Melanocyte of skin (primary cell): ENCODE measurements at places on chromosomes 6 and 20. TPM values are rescaled to one million over a fixed set of nuclear protein-coding genes. Genes with fewer than 3 reads are reported as not detected.

Gene PDYN
- not detected in 2 replicates for total RNA-seq

Gene PNPLA1
- not detected in 2 replicates for total RNA-seq

Gene CLPSL2
- not detected in 2 replicates for total RNA-seq

Gene C6orf132
- total RNA-seq, result not detected in 2 replicates

Gene PPARD
- 8.3 and 8.7 TPM in 2 replicates for total RNA-seq

Gene MAP3K4
- 7.6 and 12.0 TPM in 2 replicates for total RNA-seq

Gene NRN1
- total RNA-seq, result 1.8 TPM in 1 of 2 replicates, not detected in the other

Gene GGTLC1
- not detected in 2 replicates for total RNA-seq

Gene REM1
- not detected in 2 replicates for total RNA-seq

Gene VGLL2
- not detected in 2 replicates for total RNA-seq

Gene NSFL1C
- 23.3 and 26.5 TPM in 2 replicates for total RNA-seq

Gene SLC35D3
- not detected in 2 replicates for total RNA-seq

Gene CDK19
- 10.7 and 15.6 TPM in 2 replicates for total RNA-seq

Gene DNAH8
- not detected in 2 replicates for total RNA-seq

Gene ZNF311
- total RNA-seq, result 1.7 and 1.8 TPM in 2 replicates

Gene ZSWIM1
- 10.7 and 14.8 TPM in 2 replicates for total RNA-seq

Gene PLTP
- 40.7 and 52.0 TPM in 2 replicates for total RNA-seq

Gene TNF
- total RNA-seq, result under 0.01 TPM in 1 of 2 replicates, not detected in the other

Gene FAXC
- 8.6 and 14.5 TPM in 2 replicates for total RNA-seq

Gene MCHR2
- total RNA-seq, result not detected in 2 replicates

Gene TTBK1
- not detected in 2 replicates for total RNA-seq

Gene CLVS2
- total RNA-seq, result under 0.01 TPM in 1 of 2 replicates, not detected in the other

Gene TAGAP
- total RNA-seq, result under 0.01 TPM in 1 of 2 replicates, not detected in the other

Gene C6orf15
- total RNA-seq, result not detected in 2 replicates

Gene LAMA2
- 1.00 and 1.2 TPM in 2 replicates for total RNA-seq

Gene DNAAF9
- total RNA-seq, result 8.7 and 10.8 TPM in 2 replicates

Gene NOX3
- total RNA-seq, result not detected in 2 replicates

Gene RPS10
- 1,433 and 1,884 TPM in 2 replicates for total RNA-seq
